ENCODE measurements at places on chromosomes 4 and X.

GRCh38 chrX:101764538-101764937, 104.9 kb upstream of the ARMCX2 start:
- DNase-seq, result no peak

- DNase-seq, result no peak
Observed at GRCh38 chr4:1000686-1001260, 7.6 kb upstream of the SLC26A1 start.

GRCh38 chrX:24703185-24703494, 9.4 kb downstream of the POLA1 start:
- no peak for DNase-seq

GRCh38 chr4:161167539-161167938, 996.3 kb downstream of the FSTL5 start:
- no peak for DNase-seq

DNA sequence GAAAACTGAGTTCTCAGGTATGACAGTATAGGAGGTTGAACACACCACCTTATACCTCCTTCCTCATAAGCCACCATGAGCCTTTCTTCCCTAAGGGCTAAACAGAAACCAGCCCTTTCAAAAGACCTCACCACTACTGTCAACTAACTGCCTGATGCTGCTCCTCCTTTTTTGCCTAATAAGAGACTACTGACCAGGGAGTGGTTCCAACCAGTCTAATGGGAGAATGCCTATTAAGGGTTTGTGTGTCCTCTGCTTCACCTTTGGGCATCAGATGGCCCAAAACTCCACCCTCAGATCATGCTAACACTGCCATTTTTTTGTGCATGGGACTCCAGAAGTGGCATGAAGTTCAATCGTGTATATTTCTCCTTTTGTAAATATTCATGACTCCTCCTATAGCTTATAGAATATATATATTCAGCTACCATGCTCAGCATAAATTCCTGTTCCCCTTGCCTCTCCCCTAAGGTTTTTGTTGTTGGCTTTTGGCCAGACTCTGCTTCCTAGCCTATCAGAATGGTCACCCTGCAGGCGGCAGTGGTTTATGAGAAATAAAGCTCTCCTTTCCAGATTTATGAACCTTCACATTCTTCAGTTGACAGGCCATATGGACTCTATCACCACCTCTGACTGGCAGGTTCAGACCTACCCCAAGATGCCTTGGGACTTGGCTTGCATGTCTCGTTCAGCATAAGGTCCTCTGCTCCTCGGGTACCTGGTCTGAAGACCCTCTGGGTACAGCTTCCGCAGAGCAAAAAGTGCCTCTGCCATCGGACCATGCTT, 28.2 kb downstream of the FGFBP1 start:
- no peak for DNase-seq

DNA sequence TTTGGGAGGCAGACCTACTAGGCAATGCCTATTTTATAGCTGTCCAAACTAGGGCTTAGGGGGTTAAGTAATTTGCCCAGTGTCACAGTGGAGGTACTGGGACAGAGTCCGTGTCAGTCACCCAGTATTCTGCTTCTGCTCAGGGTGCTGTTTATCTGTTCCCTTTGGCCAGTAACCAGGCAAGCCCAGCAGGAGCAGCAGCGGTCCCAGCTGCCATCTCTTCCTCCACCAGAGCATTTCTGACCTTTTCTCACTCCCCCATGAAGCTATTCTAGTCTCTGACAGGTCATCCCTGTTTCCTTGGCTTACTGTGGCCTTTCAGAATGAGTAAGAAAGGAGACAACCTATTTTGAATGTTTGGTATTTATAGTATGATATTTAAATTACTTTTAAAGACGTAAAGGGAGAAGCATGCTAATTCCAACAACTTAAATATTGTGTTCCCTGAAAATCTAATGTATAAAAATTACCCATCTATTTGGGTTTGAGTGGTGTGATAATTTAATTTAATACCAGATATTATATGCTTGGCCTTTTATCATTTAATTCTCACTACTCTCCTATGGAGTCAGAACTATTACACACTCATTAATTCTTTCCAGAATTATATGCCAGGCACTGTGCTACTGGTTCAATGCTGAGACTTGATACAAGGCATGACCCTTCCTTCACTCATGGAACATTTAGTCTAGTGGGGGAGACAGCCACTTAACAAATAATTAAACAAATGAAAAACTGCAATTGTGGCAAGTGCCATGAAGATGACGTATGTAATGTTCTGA, 60.6 kb downstream of the RPS6KA3 start:
- no peak for DNase-seq

GRCh38 chrX:148498067-148498466, 2.4 kb upstream of the AFF2 start:
- DNase-seq, result no peak
